Activated T-helper 9 cell treated with anti-CD3 and anti-CD28 coated beads, Interleukin-2, amount 50 U/mL, for 16 hours (primary cell): ENCODE measurements at places on chromosomes 12 and 14.

- peak; percentile 23 for DNase-seq
These were observed 2.1 kb downstream of the PLXNC1 start for GRCh38 chr12:94150240-94151121.

- DNase-seq: no peak
These were observed 3.0 kb downstream of the SMCO3 start for GRCh38 chr12:14810953-14811483.

DNA sequence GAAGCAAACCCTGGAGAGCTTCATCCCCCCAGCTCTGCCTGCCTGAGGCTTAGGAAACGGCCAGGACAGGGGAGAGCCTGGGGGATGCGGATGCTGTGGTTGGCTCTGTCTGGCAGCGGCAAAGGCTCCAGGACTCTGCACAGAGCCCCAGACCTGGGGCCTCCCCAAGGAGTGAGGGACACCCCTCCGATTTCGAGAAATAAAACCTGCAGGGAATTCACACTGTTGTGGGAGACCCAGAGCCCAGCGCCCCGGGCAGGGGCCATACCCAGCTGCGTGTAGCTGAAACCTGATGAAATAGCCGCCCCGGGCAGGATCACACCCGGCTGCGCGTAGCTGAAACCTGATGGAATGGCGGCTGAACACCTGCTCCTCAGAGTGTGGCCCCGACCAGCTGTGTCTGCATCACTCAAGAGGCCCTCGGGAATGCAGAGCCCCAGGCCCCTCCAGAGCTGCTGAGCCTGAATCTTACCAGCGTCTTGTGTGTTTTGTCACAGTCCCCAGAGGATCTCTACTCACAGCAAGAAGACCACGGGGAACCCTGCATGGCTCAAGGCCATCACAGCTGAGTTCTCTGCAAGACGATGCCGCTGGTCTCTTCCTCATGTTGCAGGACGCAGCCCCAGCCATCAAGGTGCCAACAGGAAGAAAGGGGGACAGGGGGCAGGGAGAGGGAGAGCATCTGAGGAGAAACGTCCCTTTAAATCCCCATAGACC is 46.5 kb upstream of the GALNT9 start:
- no peak for DNase-seq

- no peak for DNase-seq
These were observed 1046.9 kb upstream of the FLRT2 start for GRCh38 chr14:84483072-84483420.

DNA sequence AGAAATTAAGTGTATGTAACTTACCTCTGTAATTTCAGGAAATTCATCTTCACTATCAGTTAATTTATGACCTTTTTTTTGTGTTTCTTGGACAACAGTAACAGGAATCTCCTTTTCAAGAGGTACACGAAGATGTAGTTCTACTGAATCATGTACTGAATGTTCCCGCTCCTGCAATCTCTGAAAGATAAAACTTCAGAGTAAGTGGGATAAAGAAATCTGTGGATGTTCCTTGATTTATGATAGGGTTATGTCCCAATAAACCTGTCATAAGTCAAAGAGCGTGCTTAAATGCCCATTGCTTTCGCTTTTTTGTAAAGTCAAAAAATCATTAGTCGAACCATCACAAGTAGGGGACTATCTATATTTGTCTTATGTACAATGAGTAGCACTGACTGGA is 40.8 kb downstream of the SENP1 start:
- DNase-seq: no peak

GRCh38 chr12:25041006-25041741 is 92.3 kb upstream of the BCAT1 start:
- no peak for DNase-seq

- DNase-seq: no peak
These were observed 17.9 kb upstream of the HIGD1C start for GRCh38 chr12:50934371-50934851.

- DNase-seq: no peak
These were observed 22.5 kb upstream of the PGF start for GRCh38 chr14:74977901-74978385.

- no peak for DNase-seq
These were observed 12.3 kb downstream of the METTL3 start for GRCh38 chr14:21498540-21499526.
